Osteocyte (in vitro differentiated cells): ENCODE measurements at places on chromosomes 6 and 20. TPM values are rescaled to one million over a fixed set of nuclear protein-coding genes. Genes with fewer than 3 reads are reported as not detected.

GRCh38 chr20:8144282-8145245, 12.5 kb downstream of the PLCB1 start:
- DNase-seq, result no peak
- H3K4me3 ChIP-seq, result no peak overlapping the region
- H3K27me3 ChIP-seq, result no peaks in the 10 kb centered on the region
- no peaks in the 10 kb centered on the region for H3K36me3 ChIP-seq
- H3K4me1 ChIP-seq, result peaks cover 50% of the 10 kb centered on the region

DNA sequence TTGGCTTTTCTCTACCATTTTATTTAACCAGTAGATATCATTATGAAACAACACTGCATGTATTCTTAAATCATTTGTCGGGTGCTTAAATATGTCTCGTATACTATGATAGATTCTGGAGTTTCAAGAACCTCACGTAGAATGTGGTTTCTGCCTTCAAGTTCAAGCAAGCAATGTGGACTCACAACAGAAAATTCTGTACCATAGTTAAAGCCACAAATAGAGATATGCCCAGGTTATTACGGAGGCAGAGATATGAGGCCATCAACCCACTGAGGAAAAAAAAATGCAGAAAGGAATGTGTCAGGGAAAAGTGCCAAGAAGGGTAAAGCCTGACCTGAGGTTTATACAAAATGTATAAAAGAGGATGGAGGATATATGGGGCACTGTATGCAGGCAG, 109.9 kb downstream of the GFRAL start:
- no peaks in the 10 kb centered on the region for H3K36me3 ChIP-seq
- peaks cover 27% of the 10 kb centered on the region for H3K27me3 ChIP-seq
- no peak for DNase-seq
- H3K4me1 ChIP-seq, result peaks cover 5% of the 10 kb centered on the region
- no peak overlapping the region for H3K27ac ChIP-seq

DNA sequence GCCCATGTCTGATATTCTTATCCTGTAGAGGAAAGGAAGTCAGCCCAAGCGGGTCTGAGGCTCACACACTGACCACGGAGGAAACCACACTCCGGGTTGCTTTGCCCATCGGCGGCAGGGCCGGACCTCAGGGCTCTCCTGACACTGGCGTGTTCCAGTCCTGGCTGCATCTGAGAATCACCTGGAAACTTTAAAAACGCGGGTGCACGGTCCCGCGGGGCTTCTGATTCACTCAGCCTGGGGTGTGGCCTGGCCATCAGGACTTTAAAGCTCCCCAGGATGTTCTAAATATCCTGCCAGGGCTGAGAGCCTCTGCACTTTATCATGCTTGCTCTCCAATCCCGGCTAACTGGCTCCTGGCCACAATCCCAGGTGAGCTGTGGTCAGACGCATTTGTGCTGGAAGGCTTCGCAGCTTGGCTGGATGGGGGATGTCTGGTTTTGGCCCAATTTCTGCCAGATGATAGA, 47.7 kb upstream of the DACT2 start:
- H3K27me3 ChIP-seq, result no peaks in the 10 kb centered on the region
- no peaks in the 10 kb centered on the region for H3K36me3 ChIP-seq
- no peak overlapping the region for H3K27ac ChIP-seq
- H3K4me3 ChIP-seq, result no peak overlapping the region
- DNase-seq, result no peak
- peaks cover 3% of the 10 kb centered on the region for H3K4me1 ChIP-seq

- H3K36me3 ChIP-seq, result no peaks in the 10 kb centered on the region
- no peaks in the 10 kb centered on the region for H3K27me3 ChIP-seq
- H3K27ac ChIP-seq, result no peak overlapping the region
- H3K4me3 ChIP-seq, result no peak overlapping the region
- no peak for DNase-seq
These were observed 194.4 kb upstream of the TAB2 start for GRCh38 chr6:149122850-149123821.

- H3K36me3 ChIP-seq, result no peaks in the 10 kb centered on the region
- H3K4me1 ChIP-seq, result no peaks in the 10 kb centered on the region
- H3K27me3 ChIP-seq, result no peaks in the 10 kb centered on the region
- no peak for DNase-seq
These were observed 84.7 kb upstream of the GCM1 start for GRCh38 chr6:53233309-53233708.

GRCh38 chr6:144341831-144342527, 56.8 kb downstream of the UTRN start:
- H3K4me3 ChIP-seq, result no peak overlapping the region
- DNase-seq, result no peak
- H3K36me3 ChIP-seq, result peaks cover 6% of the 10 kb centered on the region
- no peaks in the 10 kb centered on the region for H3K27me3 ChIP-seq

Gene DIDO1
- total RNA-seq, result 53.6 and 54.7 TPM in 2 replicates

Gene TDRD6
- total RNA-seq, result 0.03 and 0.05 TPM in 2 replicates

Gene MLIP
- 0.65 TPM in 1 of 2 replicates, not detected in the other for total RNA-seq

Gene OR12D2
- not detected in 2 replicates for total RNA-seq

Gene DEFB125
- not detected in 2 replicates for total RNA-seq

Gene MMP24OS
- total RNA-seq, result 118 and 120 TPM in 2 replicates
